ENCODE measurements at places on chromosomes 2 and 18. TPM values are rescaled to one million over a fixed set of nuclear protein-coding genes. Genes with fewer than 3 reads are reported as not detected.

Gene C1GALT1C1L
- polyA plus RNA-seq: not detected

Gene ARMC9
- 0.45 TPM for polyA plus RNA-seq

Gene C1QL2
- polyA plus RNA-seq: not detected

DNA sequence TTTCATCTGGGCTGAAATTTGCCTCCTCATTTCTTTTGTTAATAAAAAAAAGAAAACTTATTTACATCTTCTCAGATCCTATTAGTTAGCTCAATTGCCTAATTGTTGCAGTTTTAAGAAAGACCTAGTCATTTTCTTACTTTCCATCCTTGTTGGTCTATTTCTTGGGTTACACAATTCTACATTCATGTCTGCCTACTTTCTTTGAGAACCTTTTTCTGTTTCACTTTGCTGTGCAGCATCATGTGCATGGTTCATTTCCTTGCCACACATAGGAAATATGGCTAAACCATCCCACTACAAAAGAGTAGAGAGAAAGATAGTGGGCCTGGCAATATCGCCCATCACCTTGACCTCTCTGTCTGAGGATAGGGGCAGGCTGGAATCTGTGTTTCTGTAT lies 780.7 kb upstream of the FANCL start:
- DNase-seq: no peak

- no peak for DNase-seq
Observed at GRCh38 chr2:56169521-56169920, 14.3 kb upstream of the CCDC85A start.

GRCh38 chr18:25134861-25135260 lies 217.1 kb downstream of the ZNF521 start:
- DNase-seq: no peak

GRCh38 chr2:177588671-177589070 lies 196.1 kb downstream of the AGPS start:
- DNase-seq: no peak

DNA sequence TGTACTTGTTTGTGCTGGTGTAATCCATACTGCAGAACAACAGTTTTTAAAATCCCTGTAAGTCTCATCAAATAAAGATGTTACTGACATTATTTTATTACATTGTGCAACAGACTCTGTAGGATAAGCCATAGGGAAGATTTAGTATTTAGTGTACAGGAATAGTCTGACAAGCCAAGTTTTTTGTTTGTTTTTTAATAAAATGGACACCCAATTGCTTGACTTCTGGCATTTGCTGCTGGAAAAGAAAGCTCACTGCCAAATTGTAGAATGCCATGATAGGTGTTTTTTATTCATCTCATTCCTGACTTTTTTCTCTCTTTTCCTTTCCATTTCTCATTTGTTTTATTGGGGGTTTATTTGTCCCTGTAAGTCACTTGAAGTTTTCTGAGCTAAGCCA lies 38.1 kb downstream of the SMARCAL1 start:
- DNase-seq: no peak

GRCh38 chr2:234723400-234723799 lies 226.5 kb upstream of the ARL4C start:
- DNase-seq: no peak

GRCh38 chr2:224381521-224382279 lies 20.2 kb downstream of the FAM124B start:
- no peak for DNase-seq

DNA sequence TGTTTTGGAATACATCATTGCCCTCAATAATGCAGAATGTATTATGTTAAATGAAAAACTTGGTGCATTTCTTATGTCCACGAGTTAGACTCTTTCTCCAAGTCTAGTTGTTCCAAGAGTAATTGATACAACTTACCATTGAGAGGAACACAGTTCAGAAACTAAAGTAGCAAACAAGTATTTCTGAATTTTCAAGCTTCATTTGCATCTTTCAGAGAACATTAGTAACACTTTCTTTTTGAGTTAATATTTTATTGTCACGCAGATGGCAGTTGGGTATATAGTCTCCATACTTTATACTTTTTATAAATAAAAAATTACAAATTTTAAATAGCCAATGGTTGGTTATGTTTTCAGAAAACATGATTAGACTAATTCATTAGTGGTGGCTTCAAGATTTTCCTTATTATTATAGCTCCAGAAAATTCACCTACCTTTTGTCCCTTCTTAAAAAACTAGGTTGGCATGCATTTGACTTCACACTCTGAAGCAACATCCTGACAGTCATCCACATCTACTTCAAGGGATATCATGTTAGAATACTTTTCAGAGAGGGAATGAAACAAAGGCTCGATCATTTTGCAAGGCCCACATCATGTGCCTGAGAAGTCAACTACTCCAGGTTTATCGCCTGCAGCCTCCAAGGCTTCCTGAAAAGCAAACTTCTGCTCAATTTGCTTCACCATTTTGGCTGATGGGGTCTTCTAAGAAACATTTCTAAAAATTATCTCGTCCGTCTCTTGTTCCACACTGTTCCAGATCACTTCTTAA lies 29.9 kb downstream of the LYPD6B start:
- DNase-seq: no peak

GRCh38 chr2:213079756-213080155 lies 71.7 kb downstream of the IKZF2 start:
- no peak for DNase-seq

DNA sequence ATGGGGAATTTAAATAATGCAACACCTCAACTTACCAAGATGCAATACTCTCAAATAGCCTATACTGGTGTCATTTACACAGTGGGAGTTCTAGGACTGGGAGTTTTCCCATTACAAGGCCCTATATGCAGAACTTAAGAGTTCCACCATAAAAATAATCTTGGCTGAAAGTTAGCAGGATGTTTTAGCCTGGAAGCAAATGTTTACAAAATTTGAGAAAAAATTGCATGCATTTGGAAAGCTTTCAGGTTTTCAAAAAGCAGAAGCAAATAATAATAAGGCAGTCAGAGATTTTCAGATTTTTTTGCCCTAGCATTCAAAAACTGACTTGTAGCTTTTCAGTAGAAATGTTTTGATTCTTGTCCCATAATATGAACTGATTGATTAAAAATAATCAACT lies 397.3 kb downstream of the ARHGAP15 start:
- no peak for DNase-seq

GRCh38 chr18:23302851-23303527 lies 150.1 kb upstream of the RIOK3 start:
- DNase-seq: no peak

All from naive thymus-derived CD4-positive, alpha-beta T cell (primary cell).